ENCODE measurements at places on chromosomes 5 and 9.

GRCh38 chr9:137682428-137683105 lies 63.8 kb downstream of the EHMT1 start:
- no peak for DNase-seq

GRCh38 chr9:98829766-98830165 lies 22.3 kb downstream of the GALNT12 start:
- no peak for DNase-seq

DNA sequence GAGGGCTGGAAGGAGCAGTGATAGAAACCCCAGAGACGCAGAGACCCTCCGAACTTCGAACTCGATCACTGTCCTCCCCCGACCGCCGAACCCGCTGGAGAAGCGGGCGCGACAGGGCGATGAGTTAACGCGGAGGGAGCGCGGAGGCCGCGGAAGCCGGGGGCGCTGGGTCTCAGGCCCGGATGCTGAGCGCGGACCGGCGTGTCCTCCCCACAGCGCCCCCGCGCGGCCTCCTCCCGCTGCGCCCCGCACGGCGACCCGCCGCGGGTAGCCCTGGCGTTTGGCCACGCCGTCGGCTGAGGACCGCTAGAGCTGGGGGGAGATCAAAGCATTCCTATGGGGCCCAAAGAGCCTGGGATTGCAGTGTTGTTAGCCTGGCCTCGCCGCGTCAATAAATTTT lies 7.7 kb upstream of the DMRT2 start:
- no peak for DNase-seq

GRCh38 chr5:176528761-176529115 lies 8.5 kb downstream of the RNF44 start:
- no peak for DNase-seq

DNA sequence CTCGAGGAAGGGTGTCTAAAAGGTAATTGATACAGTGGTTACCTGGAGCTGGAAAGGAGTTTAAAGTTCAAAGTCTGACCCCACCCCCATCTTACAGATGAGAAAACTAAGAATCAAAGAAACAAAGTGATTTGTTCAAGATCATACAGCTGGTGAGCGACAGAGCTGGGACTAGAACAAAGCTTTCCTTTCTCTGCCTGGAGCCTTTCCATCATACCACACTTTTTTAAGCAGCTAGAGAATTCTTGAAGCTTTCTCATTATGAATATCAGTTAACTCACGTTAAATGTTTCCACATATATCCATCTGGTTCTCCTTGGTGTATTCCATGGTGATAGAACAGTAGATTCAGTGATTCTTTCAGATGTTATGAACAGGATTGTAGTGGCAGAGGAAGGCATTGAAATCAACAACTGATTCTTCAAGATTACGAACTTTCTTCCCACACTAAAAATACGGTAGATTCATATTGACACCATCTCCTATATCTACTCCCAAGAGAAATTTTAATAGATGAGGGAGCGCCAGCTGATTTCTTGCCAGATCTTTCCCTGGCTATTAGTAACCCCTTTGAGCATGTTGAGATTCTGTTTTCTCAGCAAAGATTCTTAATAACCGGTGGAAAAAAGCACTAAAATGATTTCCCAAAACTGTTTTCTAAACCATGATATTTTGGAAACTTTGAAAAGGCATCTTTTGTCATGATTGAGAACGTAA lies 233.7 kb downstream of the ADAMTSL1 start:
- DNase-seq: no peak

- no peak for DNase-seq
These were observed 161.0 kb downstream of the PAM start for GRCh38 chr5:102916109-102916508.

DNA sequence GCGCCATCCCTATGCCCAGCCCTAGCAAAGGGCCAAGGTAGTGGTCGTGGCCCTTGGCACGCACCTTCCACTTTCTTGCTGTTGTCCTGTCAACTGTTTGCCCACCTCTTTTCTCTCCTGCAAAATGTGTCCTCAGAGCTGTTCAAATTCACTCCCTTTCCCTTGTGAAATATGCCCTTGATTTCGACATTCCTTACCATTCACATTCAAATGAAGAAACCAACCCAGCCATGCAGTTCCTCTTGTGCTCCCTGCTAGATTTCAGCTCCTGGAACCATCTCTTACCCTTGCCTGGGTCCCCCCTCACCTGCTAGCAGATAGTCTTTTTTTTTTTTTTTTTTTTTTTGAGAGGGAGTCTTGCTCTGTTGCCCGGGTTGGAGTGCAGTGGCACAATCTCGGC lies 19.6 kb upstream of the HRH2 start:
- no peak for DNase-seq

- no peak for DNase-seq
These were observed 397.8 kb downstream of the GADD45G start for GRCh38 chr9:90002397-90003271.

- DNase-seq: no peak
These were observed 41.1 kb downstream of the NDUFS4 start for GRCh38 chr5:53601570-53601969.

GRCh38 chr5:138898742-138899141 lies 23.6 kb upstream of the LRRTM2 start:
- DNase-seq: no peak

DNA sequence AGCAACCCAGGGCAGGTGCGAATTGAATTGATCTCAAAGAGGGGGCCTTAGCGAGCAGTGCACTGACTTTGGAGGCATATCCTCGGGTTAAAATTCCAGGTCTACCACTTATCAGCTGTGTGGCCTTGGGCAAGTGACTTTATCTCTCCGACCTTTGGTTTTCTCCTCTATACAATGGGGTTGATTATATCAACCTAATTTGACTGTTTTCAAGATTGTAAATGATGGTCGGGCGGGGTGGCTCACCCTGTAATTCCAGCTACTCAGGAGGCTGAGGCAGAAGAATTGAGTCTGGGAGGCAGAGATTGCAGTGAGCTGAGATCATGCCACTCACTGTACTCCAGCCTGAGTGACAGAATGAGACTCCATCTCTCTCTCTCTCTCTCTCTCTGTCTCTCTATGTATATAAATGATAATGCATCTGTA lies 18.7 kb downstream of the SPRY4 start:
- no peak for DNase-seq

- peak; percentile 43 for DNase-seq
These were observed 3.4 kb downstream of the SLC6A19 start for GRCh38 chr5:1204693-1205242.

- no peak for DNase-seq
These were observed 13.0 kb downstream of the CHSY3 start for GRCh38 chr5:129917224-129917623.
